Vagina (tissue), 2 donors: ENCODE measurements at places on chromosomes 4 and X.

DNA sequence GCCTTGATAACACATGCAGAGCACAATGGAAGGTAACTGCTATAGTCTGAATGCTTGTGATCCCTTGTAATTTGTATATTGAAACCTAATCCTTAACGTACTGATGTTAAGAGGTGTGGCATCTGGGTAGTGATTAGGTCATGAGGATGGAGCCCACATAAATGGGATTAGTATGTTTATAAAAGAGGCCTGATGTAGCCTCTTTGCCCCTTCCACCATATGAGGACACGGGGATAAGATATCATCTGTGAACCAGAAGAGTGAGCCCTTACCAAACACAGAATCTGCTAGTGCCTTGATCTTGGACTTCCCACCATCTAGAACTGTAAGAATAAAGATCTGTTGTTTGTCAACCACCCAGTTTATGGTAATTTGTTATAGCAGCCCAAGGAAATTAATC is 1074.2 kb upstream of the INTU start:
- DNase-seq: no peak

GRCh38 chr4:142718981-142719380 is 127.1 kb downstream of the INPP4B start:
- DNase-seq: no peak

DNA sequence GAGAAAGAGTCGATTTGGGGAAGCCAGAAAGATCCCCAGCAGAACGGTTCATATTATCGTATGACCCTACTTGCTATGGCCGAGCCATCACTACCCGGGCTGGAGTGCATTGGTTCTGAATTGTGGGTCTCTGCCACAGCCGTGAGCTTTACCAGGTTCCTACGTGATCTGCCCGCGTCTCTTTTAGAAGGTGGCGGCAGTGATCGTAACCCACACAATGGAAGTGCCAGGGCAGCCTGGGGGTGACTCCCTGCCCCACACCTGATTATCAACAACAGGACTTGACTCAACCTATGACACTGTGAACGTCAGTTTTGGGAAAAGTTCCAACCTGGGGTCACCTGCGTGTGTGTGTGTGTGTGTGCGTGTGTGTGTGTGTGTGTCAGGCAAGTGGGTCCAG is 90.8 kb downstream of the SHOX start:
- DNase-seq: no peak

GRCh38 chrX:18574591-18574990 is 97.3 kb downstream of the RS1 start:
- DNase-seq: no peak

DNA sequence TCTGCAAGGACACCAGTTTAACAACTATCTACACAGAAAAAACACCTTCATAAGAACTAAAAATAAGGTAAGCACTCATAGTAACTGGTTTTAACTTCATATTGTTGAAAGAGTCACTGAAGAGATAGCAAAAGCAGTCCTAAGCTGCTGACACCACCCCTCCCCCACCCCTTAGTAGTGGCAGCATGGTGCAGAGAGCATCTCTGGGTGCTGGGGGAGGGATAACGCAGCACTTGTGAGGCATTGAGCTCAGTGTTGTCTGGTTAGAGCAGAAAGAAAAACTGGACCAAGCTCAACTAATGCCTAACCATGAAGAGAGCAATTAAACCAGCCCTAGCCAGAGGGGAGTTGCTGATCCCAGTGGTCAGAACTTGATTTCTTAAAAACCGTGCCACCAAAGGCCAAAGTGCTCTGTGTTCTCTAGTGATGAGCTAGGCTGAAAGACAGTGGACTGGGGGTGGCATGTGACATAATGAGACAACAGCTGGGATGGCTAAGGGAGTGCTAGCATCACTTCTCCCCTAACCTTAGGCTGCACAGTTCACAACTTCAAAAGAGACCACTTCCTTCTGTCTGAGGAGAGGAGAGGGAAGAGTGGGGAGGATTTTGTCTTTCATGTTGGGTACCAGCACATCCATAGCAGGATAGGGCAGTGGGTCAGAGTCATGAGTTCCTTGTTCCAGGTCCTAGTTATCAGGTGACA is 669.3 kb downstream of the PDHA2 start:
- no peak for DNase-seq

DNA sequence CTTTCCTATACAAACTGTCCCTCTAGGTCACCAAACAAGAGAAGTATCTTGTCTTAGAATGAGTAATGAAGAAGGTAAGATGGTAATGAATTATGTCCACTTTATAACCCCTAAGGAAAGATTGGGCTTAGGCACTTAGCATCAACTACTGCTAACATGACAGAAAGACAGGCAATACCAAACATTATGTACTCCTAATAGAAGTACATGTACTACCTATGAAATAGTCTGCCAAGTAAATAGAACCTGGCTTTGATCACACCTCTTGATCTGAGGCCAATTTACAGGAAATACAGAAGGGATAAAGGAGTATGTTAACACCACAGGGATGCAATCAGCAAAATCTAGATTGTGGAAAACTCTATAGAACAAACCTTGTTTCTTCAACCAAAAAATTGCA is 14.1 kb upstream of the PCYT1B start:
- DNase-seq: no peak

DNA sequence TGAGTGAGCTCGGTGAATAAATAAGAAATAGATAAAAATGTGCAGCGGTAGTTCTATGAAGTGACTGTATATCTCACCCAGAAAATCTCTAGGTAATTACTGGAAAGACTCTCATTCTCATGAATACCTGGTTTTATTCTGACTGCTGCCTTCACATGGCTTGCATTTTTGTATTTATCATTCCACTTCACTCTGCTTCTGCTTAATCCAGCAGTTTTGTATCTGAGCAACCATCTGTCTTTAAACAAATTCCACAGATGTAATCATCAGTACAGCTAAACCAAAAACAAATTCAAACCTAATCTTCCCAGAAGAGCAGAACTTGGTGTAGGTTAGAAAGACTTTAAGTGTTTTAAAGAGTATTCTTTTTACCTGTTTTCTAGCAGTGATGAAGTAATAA is 11.2 kb upstream of the ALB start:
- DNase-seq: no peak

GRCh38 chr4:69881173-69881773 is 21.3 kb upstream of the SULT1E1 start:
- DNase-seq: no peak

- no peak for DNase-seq
Observed at GRCh38 chrX:39845233-39845632, 252.5 kb downstream of the BCOR start.

GRCh38 chr4:1489639-1489995 is 83.4 kb upstream of the NKX1-1 start:
- no peak for DNase-seq

DNA sequence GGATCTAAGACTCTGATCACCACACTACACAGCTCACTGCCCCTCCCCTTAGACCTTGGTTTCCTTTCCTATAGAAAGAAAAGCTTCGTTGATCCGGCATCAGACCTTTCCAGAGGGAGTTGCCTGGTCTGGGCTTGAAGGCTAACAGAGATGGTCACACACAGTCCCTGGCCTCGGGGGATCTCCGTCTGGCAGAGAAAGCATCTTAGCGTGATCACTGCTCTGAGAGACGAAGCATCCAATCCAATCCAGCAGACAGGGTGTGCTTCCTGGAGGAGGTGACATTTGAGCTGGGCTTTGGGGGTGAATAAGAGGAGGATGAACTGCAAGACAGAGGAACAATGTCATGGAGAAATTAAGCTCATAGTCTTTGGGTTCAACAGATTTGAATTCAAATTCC is 49.5 kb downstream of the HTRA3 start:
- peak; percentile 42 for DNase-seq

DNA sequence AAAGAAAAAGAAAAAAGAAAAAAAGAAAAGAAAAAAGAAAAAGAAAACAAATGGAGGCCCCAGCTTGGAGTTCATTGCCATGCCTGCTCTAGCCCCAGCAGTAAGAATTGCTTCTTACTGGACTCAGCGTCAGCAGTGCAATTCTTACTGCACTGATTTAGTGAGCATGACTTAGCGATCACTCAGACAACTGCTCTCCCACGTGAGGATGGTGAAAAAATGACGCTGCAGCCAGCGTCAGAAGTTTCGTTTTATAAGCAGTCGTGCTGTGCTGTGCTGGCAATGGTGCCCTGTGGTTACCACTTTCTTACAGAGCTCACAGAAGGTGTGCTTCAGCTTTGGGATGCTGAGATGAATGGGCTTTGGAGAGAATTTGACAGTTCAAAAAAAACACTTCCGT is 68.3 kb upstream of the DDX3X start:
- no peak for DNase-seq

- DNase-seq: no peak
Observed at GRCh38 chr4:65893957-65894755, 223.9 kb upstream of the EPHA5 start.

DNA sequence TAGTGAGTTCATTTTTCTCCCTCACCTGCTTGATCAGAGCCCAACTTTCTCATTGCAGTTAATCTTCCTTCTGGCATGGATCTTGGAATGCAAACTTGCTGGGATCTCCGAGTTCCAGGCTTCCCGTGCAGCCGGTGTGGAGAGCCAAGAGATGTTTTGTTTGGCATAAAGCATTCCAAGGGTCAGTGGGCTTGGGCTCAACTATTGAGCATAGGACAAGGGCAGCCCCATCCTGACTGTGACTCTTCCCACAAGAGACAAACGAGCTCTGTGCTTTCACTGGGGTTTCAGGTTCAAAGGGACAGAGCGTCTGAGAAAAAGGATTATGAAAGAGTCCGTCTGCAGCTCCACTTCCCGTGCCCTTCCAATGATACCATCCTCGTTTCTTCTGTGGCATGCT is 10.5 kb downstream of the TLR7 start:
- DNase-seq: no peak

DNA sequence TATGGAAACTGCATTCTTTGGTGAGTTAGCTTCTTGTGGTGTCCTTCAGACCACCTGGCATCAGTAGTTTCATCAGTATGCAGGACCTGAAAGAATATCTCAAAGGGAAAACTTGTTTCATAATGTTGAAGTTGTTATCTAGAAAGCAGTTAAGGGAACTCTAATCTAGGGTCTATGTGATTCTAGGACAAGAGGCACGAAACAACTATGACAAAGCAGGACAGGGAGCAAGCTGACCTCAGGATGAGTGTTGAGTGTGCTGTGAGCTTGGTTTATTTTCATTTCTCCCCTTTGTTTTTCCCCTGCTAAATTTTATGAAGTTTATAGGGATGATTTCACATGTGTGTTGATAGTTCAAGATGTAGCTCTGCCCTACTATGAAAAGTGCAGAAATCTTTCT is 65.7 kb downstream of the MXRA5 start:
- DNase-seq: no peak

- DNase-seq: no peak
Observed at GRCh38 chr4:41534404-41534803, 3.6 kb upstream of the LIMCH1 start.

DNA sequence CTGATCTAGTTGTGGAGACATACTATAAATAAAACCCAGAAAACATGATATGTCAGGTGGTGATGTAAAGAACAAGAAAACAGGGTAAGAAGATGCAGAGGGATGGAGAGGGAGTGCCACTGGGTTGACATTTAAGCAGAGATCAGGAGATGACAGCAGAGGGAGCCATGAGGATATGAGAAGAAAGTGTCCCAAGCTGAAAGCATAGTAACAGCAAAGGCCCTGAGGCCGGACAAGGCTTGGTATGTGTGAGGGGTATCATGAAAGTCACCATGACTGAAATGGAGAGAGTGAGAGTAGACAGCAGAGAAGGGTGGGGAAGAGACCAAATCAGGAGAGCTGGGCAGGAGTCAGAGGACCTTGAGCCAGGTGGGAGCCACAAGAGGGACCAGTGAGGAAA is 3.4 kb downstream of the GPKOW start:
- DNase-seq: no peak

GRCh38 chrX:64205441-64205734 is at the start of gene AMER1:
Gene AMER1, minus strand, starts transcription at chrX:64205708. Its CDS starts 12,422 bp downstream, at chrX:64193286.
- no peak for DNase-seq
